ENCODE measurements at places on chromosomes 2 and 18.

- DNase-seq: no peak
Observed at GRCh38 chr2:101782427-101782792, 84.9 kb downstream of the MAP4K4 start.

- no peak for DNase-seq
Observed at GRCh38 chr2:3114406-3115185, 263.0 kb downstream of the EIPR1 start.

DNA sequence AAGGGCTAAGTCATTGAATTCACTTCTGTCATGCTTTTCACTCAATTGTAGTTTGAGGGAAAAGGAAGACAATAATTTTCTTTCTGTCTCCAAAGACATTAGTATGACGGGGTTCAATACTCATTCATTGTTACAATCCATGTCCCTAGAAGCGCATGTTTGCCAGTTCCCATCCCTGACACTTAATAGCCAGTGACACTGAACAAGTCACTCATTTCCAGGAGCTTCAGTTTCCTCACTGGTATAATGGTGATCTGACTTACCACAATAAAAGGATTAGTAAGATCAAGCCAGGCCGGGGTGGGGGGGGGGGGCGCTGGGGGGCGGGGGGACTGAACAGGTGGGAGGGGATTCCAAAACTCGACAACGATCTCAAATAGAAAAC is 144.8 kb upstream of the MAP3K20 start:
- no peak for DNase-seq

- DNase-seq: no peak
Observed at GRCh38 chr2:100408104-100408503, 9.4 kb downstream of the CHST10 start.

DNA sequence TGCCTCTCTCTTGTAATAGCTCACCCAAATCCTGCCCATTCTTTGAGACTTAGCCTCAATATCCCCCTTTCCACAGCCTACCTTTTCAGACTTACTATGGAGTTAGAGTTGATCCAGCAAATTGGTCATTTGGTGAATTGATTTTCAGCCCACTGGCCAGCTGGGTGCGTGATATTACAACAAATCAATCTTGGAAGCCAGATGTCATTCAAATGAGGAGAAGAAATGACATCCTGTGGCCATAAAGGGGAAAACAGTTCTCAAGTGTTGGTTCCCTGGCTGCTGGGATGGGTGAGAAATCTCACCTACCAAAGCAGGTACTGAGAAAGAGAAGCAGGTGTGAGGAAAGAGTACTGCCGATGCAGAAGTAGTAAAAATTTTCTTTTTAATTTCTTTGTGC is 36.7 kb upstream of the FOXI3 start:
- no peak for DNase-seq

DNA sequence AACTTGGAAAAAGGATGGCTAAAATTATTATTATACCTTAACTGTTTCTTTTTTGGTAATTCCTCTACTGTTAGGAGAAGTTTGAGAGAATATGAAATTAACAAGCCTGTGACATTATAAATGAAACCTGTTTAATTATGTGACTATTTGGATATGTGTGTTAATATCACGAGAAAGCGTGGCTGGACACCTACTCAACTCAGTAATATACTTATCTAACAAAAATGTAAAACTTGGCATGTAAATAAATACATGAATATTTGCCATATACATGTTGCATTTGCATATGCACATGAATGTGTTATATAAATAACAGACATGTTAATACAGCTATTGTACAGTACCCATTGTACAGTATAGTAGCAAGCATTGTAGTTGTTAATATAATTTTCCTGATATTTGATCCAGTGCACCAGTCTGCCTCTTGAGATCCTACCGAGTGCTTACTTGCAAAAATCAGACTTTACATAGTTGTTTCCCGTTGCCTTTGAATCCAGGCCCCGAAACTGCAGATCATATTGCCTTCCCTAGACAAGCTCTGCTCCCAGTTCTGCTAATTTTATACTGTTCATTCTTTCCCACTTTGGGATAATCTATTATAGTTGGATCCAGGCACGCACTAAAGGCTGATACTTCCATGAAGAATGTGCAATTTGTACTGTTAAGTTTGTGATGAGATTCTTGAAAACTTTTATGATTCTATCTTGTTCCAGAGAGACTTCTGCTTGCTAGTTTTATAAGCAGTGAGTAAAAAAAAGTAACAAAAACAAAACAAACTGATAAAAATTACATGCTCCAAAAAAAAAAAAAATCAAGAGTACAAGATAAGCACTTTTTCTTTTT is 395.6 kb downstream of the ARHGAP15 start:
- DNase-seq: no peak

GRCh38 chr2:105581555-105581944 is 163.2 kb upstream of the NCK2 start:
- no peak for DNase-seq

DNA sequence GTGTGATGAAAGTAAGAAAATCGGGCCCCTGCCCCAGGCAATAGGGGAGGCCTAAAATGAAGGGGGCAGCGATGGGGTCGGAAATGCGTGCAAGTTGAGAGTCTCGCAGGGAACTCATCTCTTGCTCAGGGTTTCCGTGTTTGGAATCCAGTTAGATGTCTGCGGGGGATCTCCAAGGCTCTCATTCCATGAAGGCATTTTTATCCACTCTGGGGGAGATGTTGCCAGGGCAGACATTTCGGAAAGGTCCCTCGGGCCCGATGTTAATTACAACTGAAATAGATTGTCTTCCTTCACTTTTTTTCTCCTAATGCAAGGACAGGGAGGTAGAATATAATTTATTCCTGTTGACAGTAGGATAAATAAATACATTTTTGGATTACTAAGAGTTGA is 12.8 kb upstream of the SKOR2 start:
- no peak for DNase-seq

DNA sequence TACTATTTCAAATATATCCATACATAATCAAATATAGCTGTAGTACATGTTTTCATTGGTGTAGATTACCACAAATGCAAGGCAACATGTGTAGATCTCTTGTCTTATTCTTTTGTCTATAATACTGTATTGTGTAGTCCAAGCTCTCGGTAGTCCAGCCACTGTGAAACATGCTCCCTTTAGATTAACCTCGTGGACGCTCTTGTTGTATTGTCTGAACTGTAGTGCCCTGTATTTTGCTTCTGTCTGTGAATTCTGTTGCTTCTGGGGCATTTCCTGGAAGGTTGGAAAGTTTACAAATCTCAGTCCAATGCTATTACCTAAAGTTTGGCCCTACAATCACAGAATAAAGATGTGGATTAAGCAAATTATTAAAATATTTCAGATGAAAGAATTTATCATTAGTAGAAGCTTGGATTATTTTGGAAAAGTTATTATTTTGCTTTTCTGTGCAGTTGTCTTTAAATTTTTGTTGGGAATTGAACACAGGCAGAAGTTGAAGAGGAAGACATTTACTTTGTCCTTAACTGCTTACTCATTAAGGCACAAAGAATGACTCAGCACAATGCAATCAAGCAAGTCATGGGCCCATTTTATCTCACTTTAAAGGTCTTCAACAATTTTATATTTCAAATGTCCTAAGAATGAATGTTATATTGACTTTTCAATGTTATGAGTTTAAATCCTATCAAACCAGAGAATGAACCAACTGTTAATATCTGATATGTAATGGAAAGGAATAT is 103.4 kb upstream of the CAVIN2 start:
- DNase-seq: no peak

- no peak for DNase-seq
Observed at GRCh38 chr18:48879008-48879431, 71.7 kb downstream of the SMAD7 start.

- no peak for DNase-seq
Observed at GRCh38 chr18:74611765-74612164, 14.1 kb downstream of the ZNF407 start.

- no peak for DNase-seq
Observed at GRCh38 chr2:26986576-26986975, 16.1 kb downstream of the MAPRE3 start.

DNA sequence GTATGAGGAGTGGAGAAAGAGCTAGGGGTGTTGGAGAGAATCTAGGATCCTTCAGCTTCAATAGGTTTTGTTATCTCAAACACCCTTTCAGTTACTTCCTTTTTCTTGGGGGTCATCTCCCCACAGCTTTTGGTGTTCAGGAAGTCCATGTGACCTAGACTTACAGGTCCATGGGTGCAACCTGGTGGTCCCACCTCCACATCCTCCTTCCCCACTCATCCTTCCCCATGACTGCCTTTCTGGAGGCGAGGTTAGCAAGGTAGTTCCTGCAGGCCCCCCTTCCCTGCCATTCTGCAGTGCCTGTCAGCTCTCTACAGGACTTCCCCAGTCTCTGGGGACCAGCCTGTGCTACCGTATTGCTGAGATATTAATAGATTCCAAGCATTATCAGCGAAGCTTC is 107.6 kb downstream of the TMEM17 start:
- no peak for DNase-seq

DNA sequence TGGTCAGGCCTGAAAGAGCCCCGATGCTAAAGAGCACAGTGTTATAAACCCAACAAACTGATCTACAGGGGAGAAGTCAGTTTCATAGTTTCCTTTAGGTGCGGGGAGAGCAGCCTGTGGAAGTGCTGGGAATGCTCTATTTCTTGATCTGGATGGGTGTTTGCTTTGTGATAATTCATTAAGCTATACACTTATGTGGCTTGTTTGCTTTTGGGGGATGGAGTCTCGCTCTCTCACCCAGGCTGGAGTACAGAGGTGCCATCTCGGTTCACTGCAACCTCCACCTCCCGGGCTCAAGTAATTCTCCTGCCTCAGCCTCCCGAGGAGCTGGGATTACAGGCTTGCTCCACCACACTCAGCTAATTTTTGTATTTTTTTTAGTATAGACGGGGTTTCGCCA is 30.1 kb upstream of the CEP68 start:
- DNase-seq: no peak

- DNase-seq: no peak
Observed at GRCh38 chr18:79447703-79448367, 52.1 kb downstream of the NFATC1 start.

DNA sequence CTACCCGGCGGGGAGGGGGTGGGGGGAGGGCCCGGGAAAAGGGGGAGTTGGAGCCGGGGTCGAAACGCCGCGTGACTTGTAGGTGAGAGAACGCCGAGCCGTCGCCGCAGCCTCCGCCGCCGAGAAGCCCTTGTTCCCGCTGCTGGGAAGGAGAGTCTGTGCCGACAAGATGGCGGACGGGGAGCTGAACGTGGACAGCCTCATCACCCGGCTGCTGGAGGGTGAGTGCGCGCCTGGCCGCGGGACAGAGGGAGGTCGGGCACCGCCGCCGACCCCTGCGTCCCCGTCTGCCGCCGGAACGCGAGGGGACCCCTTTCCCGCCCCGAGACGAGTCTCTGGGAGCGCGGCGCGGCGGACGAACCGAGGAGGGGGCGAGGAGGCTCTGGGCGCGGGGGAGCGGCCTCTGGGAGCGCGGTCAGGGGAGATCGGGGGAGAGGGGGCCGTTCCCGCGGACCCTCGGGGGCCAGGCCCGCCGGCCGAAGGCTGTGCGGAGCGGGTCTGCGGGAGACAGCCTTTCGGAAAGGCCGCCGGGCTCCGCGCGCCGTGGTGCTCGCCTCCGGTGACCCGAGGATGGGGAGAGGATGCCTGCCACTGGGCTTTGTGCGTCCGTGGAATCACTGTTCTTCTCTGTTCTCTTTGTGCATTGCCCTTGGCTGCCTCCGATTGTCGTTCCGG is 463 bp downstream of the PPP1CB start:
- no peak for DNase-seq

GRCh38 chr2:158488442-158489216 is 31.9 kb downstream of the PKP4 start:
- no peak for DNase-seq

- DNase-seq: no peak
Observed at GRCh38 chr2:24228470-24228869, 53.6 kb downstream of the FAM228A start.

DNA sequence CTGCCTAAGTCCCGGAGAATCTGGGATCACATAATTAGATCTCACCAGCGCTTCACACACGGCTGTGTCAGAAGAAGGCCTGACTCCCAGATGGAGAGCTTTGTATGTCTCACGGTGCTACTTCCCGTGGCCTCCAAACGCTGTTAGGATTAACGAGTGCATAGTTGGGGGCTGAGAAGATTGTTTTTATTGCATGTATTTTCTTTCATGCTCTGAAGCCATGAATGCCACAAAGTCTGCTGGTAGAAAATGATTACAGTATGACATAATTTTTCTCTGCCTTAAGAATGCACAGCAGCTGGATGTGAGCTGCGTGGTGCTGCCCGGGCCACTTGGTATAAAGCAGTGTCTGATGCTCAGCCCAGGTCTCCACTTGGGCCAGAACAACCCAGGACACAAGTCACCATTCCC is 166.5 kb downstream of the SEPTIN10 start:
- DNase-seq: no peak

GRCh38 chr2:102001767-102002142 is 10.0 kb downstream of the IL1R2 start:
- DNase-seq: no peak

DNA sequence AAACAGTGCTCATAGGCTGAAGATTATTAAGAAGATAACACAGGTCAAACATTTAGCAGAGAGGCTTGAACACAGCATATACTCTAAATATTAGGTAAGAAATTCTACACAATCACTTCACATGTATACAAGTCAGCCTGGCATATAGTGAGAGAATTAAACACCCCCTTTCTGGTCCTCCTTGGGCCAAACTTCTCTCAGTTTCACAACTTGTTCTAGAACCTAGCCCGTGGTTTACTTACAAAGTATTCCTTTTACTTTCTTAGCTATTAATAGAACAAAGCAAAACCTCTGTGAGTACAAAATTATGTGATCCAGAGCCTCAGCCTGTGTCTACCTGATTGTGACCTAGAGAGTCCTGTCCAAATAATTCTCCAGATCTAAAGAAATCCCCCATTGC is 562.8 kb downstream of the TNS1 start:
- DNase-seq: no peak

DNA sequence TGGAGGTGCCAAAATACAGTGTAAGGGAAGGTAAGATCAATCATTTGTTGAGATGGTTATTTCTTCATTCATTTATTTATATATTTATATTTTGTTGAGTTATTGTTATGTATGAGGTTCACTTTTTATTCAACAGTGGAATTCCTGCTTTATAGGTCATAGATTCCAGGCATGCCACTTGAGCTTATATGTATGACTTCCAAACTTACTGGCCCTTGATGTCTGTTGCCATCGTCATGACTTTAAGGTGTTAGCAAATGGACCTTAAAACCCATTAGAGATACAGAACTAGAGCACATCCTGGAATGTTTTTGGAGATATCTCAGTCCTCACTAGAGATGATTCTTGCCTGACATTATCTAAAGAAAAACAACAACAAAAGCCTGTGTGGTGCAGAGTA is 25.9 kb downstream of the CCDC85A start:
- DNase-seq: no peak

GRCh38 chr2:134512734-134513464 is 205.9 kb downstream of the TMEM163 start:
- DNase-seq: no peak

- no peak for DNase-seq
Observed at GRCh38 chr18:21743166-21743832, 2.7 kb downstream of the MIB1 start.

DNA sequence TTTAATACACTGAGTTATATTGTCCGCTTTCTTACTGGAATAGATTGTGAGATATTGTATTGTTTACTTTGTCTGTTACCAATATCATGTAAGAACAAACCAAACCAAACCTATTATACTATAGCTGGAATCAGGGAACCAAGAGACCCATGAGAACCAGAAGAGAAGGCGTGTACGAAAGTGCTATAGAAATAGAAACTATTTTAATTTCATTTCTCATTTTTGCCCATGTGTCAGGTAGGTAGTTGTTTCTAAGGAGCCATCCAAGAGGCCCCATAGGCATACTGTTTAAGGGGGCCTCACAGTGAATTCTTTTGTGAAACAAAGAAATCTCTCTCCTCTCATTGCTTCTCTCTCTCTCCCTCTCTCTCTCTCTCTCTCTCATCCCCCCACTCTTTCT is 363.6 kb downstream of the RNF144A start:
- DNase-seq: no peak

- DNase-seq: no peak
Observed at GRCh38 chr2:240231838-240232244, 91.4 kb upstream of the OTOS start.
